ENCODE measurements at places on chromosomes 12 and 14.

DNA sequence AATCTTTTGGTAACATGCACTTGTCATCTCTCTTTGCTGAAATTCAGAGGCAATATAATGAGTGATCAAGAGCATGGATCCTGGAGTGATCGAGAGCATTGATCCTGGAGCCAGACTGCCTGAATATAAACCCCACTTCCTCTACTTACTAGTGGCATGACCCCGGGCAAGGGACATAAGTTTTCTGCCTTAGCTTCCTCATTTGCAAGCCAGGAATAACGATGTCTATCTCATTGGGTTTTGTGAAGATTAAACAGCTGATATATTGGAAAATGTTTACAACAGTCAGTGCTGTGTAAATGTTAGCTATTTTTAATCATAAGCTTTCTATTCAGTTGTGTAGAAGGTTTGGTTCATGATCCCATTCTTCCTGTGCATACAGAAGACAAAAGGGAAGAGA is 2.4 kb upstream of the CSRNP2 start:
- DNase-seq, result no peak

GRCh38 chr14:44370727-44371126 is 136.4 kb downstream of the FSCB start:
- no peak for DNase-seq

DNA sequence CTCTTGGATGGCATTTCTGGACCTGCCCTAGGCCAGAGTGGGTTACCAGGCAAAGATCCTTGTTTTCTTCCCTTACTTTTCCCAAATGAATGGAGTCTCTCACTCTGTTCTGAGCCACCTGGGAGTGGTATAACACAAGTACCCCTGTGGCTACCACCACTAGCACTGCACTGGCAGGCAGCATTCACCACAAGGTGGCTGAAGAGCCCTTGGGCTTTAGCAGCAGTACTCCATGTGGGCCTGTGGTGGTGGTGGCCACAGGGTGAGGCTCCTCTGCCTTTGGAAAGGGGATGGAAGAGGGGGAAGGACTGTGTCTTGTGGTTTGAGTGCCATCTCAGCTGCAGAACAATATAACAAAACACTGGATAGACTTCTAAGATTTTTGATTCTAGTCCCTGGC is 38.1 kb upstream of the LMNTD1 start:
- DNase-seq, result no peak

DNA sequence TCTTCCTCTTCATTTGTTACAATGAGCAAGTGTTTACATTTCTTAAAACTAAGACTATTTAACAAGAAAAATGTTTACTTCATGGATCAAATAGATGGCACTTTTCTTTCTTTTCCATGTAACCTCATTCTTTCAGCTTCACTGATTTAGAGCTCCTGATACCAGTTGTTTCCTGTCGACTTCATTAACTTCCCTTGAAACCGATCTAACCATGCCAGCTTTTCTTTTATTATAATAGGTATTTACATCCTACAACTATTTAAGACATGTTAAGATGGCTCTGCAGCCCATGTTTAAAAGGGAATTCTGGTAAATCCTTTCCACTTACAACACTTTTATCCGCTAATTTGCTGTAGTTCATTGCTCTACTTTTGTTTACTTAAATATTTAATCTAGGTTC is 107.3 kb upstream of the DCN start:
- DNase-seq, result no peak

DNA sequence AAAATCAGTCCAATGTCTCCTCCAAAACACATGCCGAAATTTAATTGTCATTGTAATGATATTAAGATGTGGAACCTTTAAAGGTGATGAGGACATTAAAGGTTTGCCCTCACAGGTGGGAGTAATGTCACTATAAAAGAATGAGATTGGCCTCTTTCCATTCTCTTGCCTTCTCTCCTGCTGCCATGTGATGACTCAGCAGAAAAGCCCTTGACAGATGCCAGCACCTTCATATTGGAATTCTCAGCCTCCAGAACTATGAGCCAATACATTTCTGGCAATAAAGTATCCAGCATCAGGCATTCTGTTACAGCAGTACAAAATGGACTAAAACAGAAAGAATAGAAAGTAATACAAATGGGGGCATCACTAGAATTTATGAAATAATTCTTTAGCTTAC is 609.7 kb downstream of the SLC16A7 start:
- DNase-seq, result no peak

DNA sequence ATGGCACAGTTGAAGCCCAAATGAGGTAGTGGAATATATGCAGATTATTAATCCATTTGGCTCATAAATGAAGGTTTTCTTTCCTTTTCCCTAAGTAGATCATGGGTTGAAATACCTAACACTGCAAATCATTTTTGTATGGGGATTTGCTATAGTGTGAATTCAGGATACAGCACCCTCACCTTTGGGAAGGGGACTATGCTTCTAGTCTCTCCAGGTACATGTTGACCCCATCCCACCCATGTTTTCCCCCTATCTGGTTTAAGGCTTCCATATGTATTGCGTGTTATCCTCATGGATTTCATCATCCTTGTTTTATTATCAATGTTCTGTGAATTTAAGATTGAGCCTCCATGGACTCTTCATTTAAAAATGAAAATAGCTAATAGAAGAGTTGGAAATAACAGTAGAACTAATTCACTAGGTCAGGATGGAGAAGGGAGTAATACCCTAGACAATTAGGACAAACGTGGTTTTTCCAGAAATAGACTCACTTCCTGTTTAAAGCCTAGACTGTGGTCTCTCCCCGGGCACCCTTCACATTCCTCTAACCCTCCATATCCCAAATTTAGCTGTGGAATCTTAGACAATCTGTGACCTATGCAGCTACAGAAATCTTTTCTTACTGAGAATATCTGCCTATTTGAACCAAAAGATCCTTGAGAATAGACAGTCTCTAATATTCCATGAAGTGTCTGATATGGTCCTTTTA is 56.5 kb downstream of the DAD1 start:
- DNase-seq, result no peak

- DNase-seq, result no peak
These were observed 197.3 kb upstream of the DDHD1 start for GRCh38 chr14:53350429-53350828.

- DNase-seq, result no peak
These were observed 10.9 kb upstream of the ENDOU start for GRCh38 chr12:47736216-47736615.
